ENCODE measurements at places on chromosomes 16 and 17.

- DNase-seq: no peak
Observed at GRCh38 chr16:22357635-22357971, 16.8 kb downstream of the CDR2 start.

DNA sequence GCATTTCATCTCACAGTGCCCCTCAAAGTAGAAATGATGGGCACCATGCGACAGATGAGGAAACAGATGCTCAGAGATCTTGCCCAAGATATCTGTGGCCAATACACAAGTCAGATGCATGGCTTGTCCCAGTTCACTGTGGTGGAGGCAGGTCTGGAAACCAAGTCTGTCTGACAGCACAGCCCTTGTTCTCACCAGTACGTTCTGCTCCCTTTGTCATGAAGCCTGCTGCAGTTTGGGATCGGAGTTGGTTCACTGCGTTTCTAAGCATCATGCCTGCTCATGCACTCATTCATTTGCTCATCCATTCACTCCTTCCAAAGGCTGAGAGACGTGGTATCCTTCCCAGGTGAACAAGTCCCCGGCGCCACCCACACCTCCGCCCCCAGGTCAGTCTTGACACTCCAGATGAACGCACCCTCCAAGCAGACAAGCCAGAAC lies 27.2 kb upstream of the MEAK7 start:
- no peak for DNase-seq

DNA sequence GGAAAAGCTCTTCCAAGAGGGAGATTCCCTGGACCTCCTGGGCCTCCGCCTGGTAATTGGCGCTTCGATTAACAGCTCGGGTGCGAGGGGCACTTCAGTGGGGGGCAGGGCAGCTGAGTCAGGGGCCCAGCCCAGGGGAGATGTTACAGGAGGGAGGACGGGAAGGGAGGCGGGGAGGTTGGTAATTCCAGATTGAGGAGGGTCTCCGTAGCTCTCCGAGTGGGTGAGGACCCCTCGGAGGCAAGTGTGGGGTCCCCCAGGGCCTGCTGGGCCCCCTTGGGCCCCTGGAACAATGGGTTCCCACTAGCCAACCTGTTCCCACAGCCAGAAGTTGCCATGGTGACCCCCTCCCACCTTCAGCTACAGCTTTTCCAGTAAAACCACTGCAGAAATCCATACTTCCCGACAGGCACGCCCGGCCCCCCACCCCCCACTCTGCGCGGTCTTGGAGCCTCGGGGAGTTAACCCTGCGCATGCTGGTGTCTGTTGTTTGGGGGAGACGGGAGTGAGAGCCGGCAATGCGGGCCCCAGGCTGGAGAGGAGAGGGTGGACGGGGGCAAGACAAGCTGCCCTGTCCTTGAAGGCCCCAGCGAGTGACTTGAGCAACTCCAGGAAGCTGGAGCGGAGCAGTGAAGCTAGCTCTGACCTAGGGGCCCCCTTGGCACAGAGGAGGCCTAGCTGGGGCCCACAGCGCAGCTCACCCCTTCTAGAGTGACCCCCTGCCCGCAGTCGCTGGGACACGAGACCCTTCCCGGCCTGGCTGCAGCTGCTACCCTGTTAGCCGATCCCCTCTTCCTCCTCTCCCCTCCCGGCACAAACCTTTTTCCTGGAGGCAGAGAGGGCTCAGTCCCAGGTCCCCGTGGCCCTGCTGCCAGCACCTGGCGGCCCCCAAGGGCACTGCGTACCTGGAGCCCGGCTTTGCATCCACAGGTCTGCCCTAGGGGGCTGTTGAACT lies 37.8 kb downstream of the TMEM235 start:
- DNase-seq: no peak

- DNase-seq: no peak
Observed at GRCh38 chr16:8084302-8084701, 506.0 kb downstream of the TMEM114 start.

- DNase-seq: no peak
Observed at GRCh38 chr16:74019612-74020011, 277.0 kb upstream of the PSMD7 start.

- no peak for DNase-seq
Observed at GRCh38 chr17:78488867-78489634, 88.1 kb downstream of the DNAH17 start.

- DNase-seq: no peak
Observed at GRCh38 chr17:68733241-68734176, 132.3 kb upstream of the FAM20A start.

- no peak for DNase-seq
Observed at GRCh38 chr17:48514477-48514876, 16.3 kb downstream of the HOXB1 start.

- no peak for DNase-seq
Observed at GRCh38 chr16:26505496-26505895, 561.2 kb upstream of the C16orf82 start.

DNA sequence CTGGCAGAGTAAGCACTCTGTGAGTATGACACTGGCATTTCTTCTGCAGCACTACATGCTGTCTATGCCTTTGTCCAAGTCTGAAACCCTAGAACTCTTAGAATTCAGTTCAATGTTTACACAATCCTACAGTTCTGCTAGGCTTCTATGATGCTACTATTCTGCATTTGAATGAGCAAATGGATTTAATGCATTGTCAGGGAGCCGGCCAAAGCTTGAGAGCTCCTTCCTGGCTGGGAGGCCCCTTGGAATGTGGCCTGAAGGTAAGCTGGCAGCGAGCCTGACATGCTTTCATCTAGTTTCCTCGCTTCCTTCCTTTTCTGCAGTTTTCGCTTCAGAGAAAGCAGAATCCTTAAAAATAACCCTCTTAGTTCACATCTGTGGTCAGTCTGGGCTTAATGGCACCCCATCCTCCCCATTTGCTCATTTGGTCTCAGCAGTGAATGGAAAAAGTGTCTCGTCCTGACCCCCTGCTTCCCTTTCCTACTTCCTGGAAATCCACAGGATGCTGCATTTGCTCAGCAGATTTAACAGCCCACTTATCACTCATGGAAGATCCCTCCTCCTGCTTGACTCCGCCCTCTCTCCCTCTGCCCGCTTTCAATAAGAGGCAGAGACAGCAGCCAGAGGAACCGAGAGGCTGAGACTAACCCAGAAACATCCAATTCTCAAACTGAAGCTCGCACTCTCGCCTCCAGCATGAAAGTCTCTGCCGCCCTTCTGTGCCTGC lies at the start of gene CCL2:
Gene CCL2, plus strand, starts transcription at position 635 of the 730 bp plus-strand sequence. Its CDS starts 65 bp downstream, at position 700.
- DNase-seq: peak; percentile 88

DNA sequence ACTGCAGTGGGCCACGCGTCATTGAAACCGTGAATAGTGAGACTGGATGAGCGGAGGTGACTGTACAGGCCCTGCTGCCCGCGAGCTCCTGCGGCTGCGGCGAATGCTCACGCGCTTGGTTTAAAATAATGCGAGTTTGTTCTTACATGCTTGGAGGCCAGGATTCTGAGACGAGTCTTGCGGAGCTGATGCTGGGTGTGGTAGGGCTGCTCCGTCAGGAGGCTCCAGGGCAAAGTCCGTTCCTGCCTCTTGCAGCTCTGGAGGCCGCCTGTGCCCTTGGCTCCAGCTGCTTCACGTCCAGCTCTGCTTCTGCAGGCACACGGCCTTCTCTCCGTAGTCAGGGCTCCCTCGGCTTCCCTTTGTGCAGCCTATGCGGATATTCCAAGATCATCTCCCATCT lies 9.5 kb downstream of the ACSF3 start:
- no peak for DNase-seq

- DNase-seq: no peak
Observed at GRCh38 chr16:85730186-85730465, 20.8 kb downstream of the C16orf74 start.

DNA sequence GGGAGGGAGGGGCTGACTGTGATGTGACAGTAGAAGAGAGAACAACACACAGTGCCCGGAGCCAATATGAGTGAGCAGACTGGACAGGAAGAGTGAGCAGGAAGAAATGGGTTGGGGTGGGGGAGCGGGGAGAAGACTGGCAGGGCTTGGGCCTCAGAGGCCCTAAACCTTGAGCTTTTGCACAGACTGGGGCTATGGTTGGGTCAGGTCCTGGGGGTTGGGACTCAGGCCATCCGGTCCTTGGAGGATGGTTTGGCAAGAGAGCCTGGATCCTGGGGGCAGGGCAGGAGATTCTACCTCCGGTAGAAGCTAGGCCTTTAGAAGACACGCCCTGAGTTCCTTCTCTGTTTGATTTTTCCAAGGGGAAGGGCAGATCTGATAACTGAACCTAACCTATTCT lies 1.1 kb downstream of the CAMTA2 start:
- peak; percentile 30 for DNase-seq

DNA sequence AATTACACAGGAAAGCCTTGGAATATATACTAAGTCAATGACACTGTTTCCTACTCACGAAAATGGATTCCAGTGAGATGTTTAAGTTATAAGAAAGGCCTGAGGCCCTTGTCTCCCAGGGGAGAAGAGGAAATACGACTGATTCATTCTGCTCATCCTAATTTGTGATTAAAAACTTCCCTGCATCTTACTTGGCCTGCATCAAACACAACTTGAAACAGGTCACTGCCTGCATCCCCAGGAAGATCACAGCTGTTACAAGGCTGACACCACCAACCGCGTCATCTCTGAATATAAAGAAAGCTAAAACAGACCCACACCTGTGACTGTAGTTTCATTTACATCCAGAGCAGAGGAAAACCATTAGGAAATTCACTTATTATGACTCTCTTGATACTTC lies 121.9 kb downstream of the DNAH3 start:
- DNase-seq: no peak

- peak; percentile 73 for DNase-seq
Observed at GRCh38 chr17:11986942-11987329, 10.3 kb downstream of the ZNF18 start.

GRCh38 chr16:28277537-28278388 lies 14.6 kb upstream of the SBK1 start:
- DNase-seq: peak; percentile 81

- no peak for DNase-seq
Observed at GRCh38 chr17:74362810-74363498, 1.3 kb upstream of the BTBD17 start.

- DNase-seq: no peak
Observed at GRCh38 chr16:83772806-83773205, 35.0 kb upstream of the HSBP1 start.

- DNase-seq: no peak
Observed at GRCh38 chr17:77146882-77147281, 6.1 kb downstream of the SEC14L1 start.

Data from cardiac fibroblast (primary cell).